Frontal cortex (tissue), 4 donors: ENCODE measurements at places on chromosomes 4 and X. TPM values are rescaled to one million over a fixed set of nuclear protein-coding genes. Genes with fewer than 3 reads are reported as not detected.

Gene CT47B1
- not detected for total RNA-seq

Gene CCKAR
- not detected for total RNA-seq

Gene MAGED4
- total RNA-seq, result 120 TPM

Gene GDPD2
- total RNA-seq, result 2.9 TPM

Gene HSD17B13
- 0.41 TPM for total RNA-seq

Gene KLF8
- total RNA-seq, result 12.6 TPM

Gene TAF7L
- 0.41 TPM for total RNA-seq

Gene RENBP
- total RNA-seq, result 2.4 TPM

Gene MYOZ2
- total RNA-seq, result 0.41 TPM

Gene TMPRSS11F
- total RNA-seq, result not detected

Gene UGT2A3
- not detected for total RNA-seq

Gene LRAT
- 0.41 TPM for total RNA-seq

Gene SERPINA7
- not detected for total RNA-seq

Gene CXorf49
- not detected for total RNA-seq
